Urinary bladder (tissue), 4 donors: ENCODE measurements at places on chromosomes 3 and 15. TPM values are rescaled to one million over a fixed set of nuclear protein-coding genes. Genes with fewer than 3 reads are reported as not detected.

CHRNA3 gene
- 4.7 TPM for total RNA-seq

GPR171 gene
- total RNA-seq: 0.63 TPM

SMAD6 gene
- 31.1 TPM for total RNA-seq

MINDY2 gene
- total RNA-seq: 62.1 TPM

IQCF5 gene
- not detected for total RNA-seq

SNX22 gene
- total RNA-seq: 0.42 TPM

GRCh38 chr3:56055546-56055945 is 412.7 kb downstream of the ERC2 start:
- DNase-seq: no peak

GRCh38 chr3:22117091-22117490 is 366.1 kb upstream of the ZNF385D start:
- no peak for DNase-seq

DNA sequence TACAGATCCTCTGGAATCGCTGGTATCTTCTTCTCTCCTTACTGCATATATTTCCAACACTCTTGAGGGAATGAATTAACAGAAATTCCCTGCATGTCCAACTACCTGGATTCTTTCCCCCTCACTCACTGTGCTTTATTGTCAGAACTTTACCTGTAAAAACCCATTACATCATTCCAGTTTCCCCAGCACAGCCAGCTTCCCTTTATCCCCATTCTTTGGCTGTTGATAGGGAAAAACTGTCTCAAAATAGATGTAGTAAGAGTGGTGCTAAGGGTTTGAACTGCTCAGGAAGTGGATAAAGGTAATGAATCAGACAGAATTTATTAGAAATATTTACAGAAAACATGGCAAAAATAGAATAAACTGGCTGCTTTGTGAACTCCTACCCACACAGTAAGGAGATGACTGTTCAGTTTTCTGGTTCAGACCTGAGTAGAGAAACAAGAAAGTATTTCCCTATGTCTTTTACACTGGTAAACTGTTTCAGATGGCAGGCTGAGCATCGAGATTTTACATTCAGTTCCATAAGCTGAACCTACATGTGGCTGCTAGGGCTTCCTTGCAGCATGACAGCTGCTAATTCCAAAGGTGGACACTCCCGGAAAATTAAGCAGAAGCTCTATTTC is 188.4 kb downstream of the CPNE4 start:
- DNase-seq: no peak

GRCh38 chr15:81783076-81783475 is 262.7 kb downstream of the MEX3B start:
- no peak for DNase-seq

- DNase-seq: no peak
Observed at GRCh38 chr3:17832016-17832415, 89.6 kb upstream of the TBC1D5 start.

DNA sequence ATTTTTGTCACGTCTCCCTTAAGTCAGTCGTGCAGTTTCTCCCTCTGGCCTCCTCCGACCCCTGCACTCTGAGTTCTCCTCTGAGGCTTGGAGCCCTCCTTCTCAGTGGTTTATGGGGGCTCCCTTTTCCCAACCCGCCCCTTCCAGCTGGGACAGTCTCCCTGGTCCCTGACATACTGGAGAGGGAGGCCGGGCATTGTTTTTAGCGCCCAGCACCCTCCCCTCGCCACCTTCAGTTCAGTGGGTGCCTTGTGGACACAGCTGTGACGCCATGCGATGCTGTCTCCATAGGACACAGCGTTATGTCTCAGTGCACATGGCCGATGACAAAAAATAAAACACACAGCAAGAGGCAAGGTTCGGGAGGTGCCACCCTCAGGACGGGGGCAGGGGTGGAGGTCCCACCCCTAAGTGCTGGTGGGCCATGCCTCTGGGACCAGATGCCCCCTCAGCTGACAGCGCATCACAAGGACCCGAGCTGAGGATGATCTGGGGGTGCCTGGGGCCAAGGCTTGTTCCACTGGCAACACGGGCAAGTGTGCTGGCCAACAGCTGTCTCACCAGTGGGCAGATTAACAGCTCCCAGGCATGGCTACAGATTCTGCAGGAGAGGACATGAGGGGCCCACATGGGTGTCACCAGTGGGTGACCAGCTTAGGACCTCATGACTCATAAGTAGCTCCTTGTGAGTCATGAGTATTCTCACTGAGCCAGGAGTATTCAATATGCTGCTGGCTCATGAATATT is 81.6 kb downstream of the PLXNA1 start:
- no peak for DNase-seq

- no peak for DNase-seq
Observed at GRCh38 chr15:36230776-36231175, 348.6 kb upstream of the CDIN1 start.

DNA sequence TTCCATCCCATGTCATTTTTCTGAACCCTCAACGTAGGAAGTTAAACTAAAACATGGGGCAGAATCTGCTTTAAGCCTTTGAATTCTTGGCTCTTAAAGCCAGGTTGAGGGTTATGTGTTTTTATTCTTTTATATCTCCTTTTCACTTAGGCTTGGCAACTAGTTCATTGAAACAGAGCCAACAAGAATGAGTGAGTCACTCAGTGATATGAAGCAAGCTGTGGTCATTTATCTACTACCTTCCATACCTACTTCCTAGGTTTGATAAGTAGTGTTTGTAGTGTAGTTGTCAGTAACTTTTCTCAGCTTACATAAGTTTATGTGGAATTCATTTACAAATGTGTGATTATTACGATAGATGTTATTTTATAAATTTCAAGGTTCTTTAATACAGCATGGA is 67.4 kb downstream of the SNRPN start:
- no peak for DNase-seq

DNA sequence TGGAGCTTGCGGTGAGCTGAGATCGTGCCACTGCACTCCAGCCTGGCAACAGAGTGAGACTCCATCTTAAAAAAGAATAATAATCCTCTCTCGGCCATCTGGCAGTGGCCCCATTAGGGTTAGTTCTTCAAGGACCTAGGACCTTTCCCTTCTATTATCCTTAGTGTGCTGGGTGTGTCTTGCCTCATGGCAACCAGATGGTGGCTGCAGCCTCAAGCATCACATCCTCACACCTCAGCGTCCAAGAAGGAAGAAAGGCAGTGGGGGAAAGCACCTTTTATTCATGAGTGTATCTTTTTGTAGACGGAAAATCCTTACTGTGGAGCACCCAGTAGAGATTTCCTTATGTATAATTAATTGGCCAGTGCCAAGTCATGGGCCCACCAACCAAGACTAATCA is 42.7 kb upstream of the TFRC start:
- no peak for DNase-seq

DNA sequence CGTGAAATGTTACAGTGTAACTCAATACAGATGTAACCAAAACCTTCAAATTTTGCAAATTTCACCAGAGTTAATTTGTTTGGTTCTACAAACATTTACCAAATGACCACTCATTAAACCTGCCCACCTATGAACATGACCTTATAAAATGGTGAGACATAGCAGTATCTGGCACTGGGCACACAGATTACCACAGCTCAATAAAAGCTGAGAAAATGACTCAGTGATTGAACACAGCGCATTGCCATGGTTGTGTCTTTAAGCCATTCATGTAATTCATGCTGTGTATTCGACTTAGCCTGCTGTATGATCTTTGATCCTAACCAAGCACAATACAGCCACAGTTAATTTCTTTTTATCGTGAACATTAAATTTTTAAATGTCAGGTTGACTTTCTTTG is 11.3 kb downstream of the PPARG start:
- DNase-seq: no peak

DNA sequence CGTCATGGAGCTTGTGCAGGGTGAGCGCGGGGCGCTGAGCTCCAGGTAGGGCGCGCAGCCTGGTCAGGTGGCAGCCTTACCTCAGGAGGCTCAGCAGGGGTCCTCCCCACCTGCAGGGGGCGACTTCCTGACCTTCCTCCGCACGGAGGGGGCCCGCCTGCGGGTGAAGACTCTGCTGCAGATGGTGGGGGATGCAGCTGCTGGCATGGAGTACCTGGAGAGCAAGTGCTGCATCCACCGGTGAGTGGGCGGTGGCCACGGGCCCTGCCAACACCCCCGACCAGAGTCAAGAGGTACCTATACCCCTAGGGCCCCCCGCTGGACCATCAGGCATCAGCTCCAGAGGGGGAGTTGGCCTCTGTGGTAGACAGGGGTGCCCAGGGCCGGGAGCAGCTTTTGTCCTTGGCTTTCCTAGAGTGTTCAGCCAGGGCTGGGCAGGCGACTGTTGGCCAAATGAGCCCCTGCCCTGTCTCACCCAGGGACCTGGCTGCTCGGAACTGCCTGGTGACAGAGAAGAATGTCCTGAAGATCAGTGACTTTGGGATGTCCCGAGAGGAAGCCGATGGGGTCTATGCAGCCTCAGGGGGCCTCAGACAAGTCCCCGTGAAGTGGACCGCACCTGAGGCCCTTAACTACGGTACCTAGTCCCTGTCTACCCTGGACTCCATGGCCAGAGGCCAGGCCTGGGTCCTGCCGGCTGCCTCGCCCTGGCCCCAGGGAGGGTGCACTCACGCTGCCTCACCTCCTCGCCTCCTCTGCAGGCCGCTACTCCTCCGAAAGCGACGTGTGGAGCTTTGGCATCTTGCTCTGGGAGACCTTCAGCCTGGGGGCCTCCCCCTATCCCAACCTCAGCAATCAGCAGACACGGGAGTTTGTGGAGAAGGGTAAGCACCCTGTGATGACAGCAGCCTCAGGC is 9.1 kb downstream of the FES start:
- DNase-seq: no peak

DNA sequence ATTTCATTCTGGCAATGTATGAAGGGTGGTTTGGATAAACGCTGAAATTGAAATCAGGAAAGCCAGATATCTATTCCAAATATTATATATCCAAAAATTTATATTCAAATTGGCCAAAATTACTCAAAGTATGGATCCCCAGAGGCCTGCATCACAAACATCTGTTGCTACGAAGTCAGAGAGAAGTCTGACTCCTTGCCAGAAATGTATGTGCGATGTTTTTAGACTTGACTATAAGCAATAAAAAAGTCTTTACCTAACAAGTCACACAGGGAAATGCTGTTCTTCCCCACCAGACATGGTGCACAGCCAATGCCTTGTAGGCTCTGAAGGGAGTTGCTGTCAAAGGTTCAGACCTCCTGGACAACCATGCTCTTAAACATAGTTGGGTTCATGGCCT is 533.1 kb downstream of the OTOL1 start:
- DNase-seq: no peak

DNA sequence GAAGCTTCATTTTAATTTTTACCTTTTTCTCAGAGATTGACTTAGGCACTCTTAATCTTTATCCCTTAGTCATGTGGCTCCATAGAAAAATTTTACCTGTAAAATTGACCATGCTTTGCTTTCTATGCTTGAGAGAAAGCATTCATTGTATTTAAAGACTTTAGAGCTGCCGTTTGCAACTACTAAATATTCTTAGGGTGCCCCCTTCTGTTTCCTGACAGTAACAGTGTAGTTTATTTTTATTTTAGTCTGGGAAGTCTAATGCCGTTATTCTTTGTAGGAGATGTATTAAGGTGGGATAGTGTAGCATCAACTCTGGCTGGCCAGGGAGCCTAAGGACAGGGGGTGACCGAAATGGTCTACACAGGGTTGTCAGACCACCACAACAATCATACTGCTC is 84.5 kb upstream of the SYNPR start:
- DNase-seq: no peak
